ENCODE measurements at places on chromosomes 3 and 15. TPM values are rescaled to one million over a fixed set of nuclear protein-coding genes. Genes with fewer than 3 reads are reported as not detected.
A peak's percentile ranks its signal among the peaks of the same experiment; 100 is the strongest.

- H3K27me3 ChIP-seq, result no peaks in the 10 kb centered on the region
- H3K27ac ChIP-seq, result no peak overlapping the region
- no peaks in the 10 kb centered on the region for H3K36me3 ChIP-seq
Measured at GRCh38 chr3:124362455-124362854, 367.8 kb upstream of the UMPS start.

SLC9C1 gene
- not detected for total RNA-seq

ECE2 gene
- not detected for total RNA-seq

- H3K4me3 ChIP-seq, result no peak overlapping the region
- no peaks in the 10 kb centered on the region for H3K27me3 ChIP-seq
- DNase-seq, result peak; percentile 29
- peak overlapping the region; percentile 83 for H3K27ac ChIP-seq
- H3K4me1 ChIP-seq, result peaks cover 14% of the 10 kb centered on the region
Measured at GRCh38 chr3:101036676-101037075, 43.5 kb upstream of the ABI3BP start.

CCDC39 gene
- not detected for total RNA-seq

DNA sequence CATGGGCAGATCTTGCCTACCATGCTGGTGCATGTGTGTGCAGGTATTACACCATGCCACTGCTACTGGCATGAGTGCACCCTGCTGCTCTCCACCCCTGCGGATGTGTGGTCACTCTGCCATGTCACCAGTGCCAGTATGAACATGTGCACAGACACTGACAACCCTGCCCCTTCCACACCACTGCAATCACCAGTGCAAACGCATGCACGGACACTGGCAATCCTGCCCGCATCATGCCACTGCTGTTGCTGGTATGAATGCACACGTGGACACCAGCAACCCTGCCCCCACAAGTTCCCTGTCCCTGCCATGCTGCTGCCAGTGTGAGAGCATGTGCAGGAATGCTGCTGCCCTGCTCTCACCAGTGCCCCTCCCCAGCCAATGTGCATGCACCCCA lies 24.8 kb upstream of the TUBGCP5 start:
- no peak overlapping the region for H3K4me3 ChIP-seq
- H3K4me1 ChIP-seq, result no peaks in the 10 kb centered on the region
- no peaks in the 10 kb centered on the region for H3K27me3 ChIP-seq

- DNase-seq, result no peak
- H3K4me1 ChIP-seq, result peaks cover 18% of the 10 kb centered on the region
- no peaks in the 10 kb centered on the region for H3K36me3 ChIP-seq
- no peak overlapping the region for H3K27ac ChIP-seq
Measured at GRCh38 chr3:58474348-58474911, 17.5 kb upstream of the KCTD6 start.

DNA sequence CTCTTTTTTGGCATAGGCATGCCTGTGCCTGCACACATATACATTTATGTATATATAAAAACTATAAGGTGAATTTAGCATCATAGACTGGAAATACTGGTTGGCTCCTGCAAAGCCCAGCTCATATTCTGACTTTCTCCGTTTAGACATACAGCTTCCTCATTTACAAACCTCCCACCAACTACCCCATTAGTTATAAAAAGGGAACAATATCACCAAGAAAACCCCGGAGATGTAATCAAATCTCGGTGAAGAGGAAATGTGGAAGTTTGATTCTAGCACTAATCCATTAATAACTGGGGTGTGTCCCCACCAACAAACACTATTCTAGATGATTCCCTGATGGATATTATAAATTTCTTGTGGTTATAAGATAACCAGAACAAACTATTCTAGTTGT lies 517.7 kb upstream of the TBL1XR1 start:
- no peak overlapping the region for H3K4me3 ChIP-seq
- H3K36me3 ChIP-seq, result no peaks in the 10 kb centered on the region
- no peak for DNase-seq
- no peaks in the 10 kb centered on the region for H3K27me3 ChIP-seq
- H3K27ac ChIP-seq, result no peak overlapping the region

CDCP1 gene
- 4.2 TPM for total RNA-seq

KCNMB3 gene
- 1.7 TPM for total RNA-seq

GRCh38 chr3:29606416-29606815 lies 325.5 kb downstream of the RBMS3 start:
- no peaks in the 10 kb centered on the region for H3K27me3 ChIP-seq
- no peak overlapping the region for H3K4me3 ChIP-seq
- no peaks in the 10 kb centered on the region for H3K4me1 ChIP-seq
- DNase-seq, result no peak

- H3K27ac ChIP-seq, result no peak overlapping the region
- H3K36me3 ChIP-seq, result no peaks in the 10 kb centered on the region
- H3K27me3 ChIP-seq, result peaks cover 24% of the 10 kb centered on the region
Measured at GRCh38 chr15:69096196-69096595, 64.2 kb upstream of the GLCE start.

GRCh38 chr15:74613089-74613952 lies 2.3 kb upstream of the CLK3 start:
- peaks cover 17% of the 10 kb centered on the region for H3K4me1 ChIP-seq
- H3K4me3 ChIP-seq, result no peak overlapping the region
- H3K27ac ChIP-seq, result no peak overlapping the region
